Endothelial cell of umbilical vein (primary cell): ENCODE measurements at places on chromosomes 11 and 22. TPM values are rescaled to one million over a fixed set of nuclear protein-coding genes. Genes with fewer than 3 reads are reported as not detected.

Gene YPEL1
- polyA plus RNA-seq: 3.1 and 3.7 TPM in 2 replicates

Gene DDI1
- polyA plus RNA-seq: not detected in 2 replicates

Gene CCND1
- 98.7 and 113 TPM in 2 replicates for polyA plus RNA-seq

Gene OR52H1
- 0.30 and 0.33 TPM in 2 replicates for polyA plus RNA-seq

Gene ANAPC15
- 52.0 and 70.5 TPM in 2 replicates for polyA plus RNA-seq

Gene ALX4
- polyA plus RNA-seq: not detected in 2 replicates

Gene ZBTB3
- polyA plus RNA-seq: 3.7 and 4.1 TPM in 2 replicates

Gene A4GALT
- polyA plus RNA-seq: 5.4 and 8.7 TPM in 2 replicates

Gene OR5P2
- polyA plus RNA-seq: 0.08 TPM in 1 of 2 replicates, not detected in the other

Gene ANGPTL5
- polyA plus RNA-seq: 0.03 and 0.12 TPM in 2 replicates

Gene CHADL
- 1.1 and 2.1 TPM in 2 replicates for polyA plus RNA-seq

Gene GALNT18
- 0.17 and 0.25 TPM in 2 replicates for polyA plus RNA-seq

Gene C11orf42
- not detected in 2 replicates for polyA plus RNA-seq

Gene PRR33
- not detected in 2 replicates for polyA plus RNA-seq

Gene MPEG1
- not detected in 2 replicates for polyA plus RNA-seq

Gene SYCE3
- not detected in 2 replicates for polyA plus RNA-seq

Gene MYO18B
- polyA plus RNA-seq: 0.01 and 0.02 TPM in 2 replicates

Gene OR51D1
- polyA plus RNA-seq: not detected in 2 replicates

Gene MFNG
- 257 and 379 TPM in 2 replicates for polyA plus RNA-seq

Gene BTBD18
- not detected in 2 replicates for polyA plus RNA-seq

Gene APOBEC3B
- polyA plus RNA-seq: 16.5 and 19.9 TPM in 2 replicates
